G401 (cell line): ENCODE measurements at places on chromosomes 1 and 21. TPM values are rescaled to one million over a fixed set of nuclear protein-coding genes. Genes with fewer than 3 reads are reported as not detected.

The FMO2 gene
- 0.14 and 0.25 TPM in 2 replicates for total RNA-seq

The CHI3L2 gene
- not detected in 2 replicates for total RNA-seq

DNA sequence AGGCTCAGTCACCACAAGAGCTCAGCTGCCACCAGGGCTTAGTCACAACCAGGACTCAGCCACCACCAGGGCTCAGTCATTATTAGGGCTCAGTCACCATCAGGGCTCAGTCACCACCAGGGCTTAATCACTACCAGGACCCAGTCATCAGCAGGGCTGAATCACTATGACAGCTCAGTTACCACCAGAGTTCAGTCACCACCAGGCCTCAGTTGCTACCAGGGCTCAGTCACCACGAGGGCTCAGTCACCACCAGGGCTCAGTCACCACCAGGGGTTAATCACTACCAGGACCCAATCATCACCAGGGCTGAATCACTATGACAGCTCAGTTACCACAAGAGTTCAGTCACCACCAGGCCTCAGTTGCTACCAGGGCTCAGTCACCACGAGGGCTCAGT, 196.2 kb downstream of the NPHP4 start:
- DNase-seq: no peak

DNA sequence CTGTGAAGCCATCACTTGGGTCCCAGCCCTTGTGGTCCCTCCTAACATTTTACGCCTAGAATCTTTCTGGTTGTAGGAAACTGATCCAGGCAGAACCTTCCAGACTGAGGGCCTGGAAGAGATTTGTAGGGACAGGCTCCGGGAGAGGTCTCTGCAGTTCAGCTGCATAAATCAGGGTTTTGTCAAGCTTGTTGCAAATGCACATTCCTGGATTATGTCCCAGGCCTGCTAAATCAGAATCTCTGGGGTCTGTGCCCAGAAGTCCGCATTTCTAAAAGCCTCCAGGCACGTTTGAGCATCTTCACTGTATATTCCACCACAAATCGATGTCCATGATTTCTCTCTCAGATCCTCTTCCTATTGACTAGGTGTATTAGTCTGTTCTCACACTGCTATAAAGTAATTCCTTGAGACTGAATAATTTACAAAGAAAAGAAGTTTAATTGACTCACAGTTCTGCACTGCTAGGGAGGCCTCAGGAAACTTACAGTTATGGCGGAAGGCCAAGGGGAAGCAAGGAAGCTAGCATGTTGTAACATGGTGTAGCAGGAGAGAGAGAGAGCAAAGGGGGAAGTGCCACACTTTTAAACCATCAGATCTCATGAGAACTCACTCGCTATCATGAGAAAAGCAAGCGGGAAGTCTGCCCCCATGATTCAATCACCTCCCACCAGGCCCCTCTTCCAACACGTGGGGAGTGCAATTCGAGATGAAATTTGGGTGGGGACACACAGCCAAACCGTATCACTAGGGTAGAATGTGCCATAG, 1.2 kb upstream of the FHAD1 start:
- DNase-seq: no peak

The PRKAA2 gene
- total RNA-seq: not detected in 2 replicates

The BCAR3 gene
- total RNA-seq: 2.3 and 3.3 TPM in 2 replicates

The S100A9 gene
- total RNA-seq: 1.1 and 14.0 TPM in 2 replicates

The FASLG gene
- not detected in 2 replicates for total RNA-seq

- DNase-seq: no peak
Observed at GRCh38 chr1:24745711-24746413, 615 bp downstream of the CLIC4 start.

DNA sequence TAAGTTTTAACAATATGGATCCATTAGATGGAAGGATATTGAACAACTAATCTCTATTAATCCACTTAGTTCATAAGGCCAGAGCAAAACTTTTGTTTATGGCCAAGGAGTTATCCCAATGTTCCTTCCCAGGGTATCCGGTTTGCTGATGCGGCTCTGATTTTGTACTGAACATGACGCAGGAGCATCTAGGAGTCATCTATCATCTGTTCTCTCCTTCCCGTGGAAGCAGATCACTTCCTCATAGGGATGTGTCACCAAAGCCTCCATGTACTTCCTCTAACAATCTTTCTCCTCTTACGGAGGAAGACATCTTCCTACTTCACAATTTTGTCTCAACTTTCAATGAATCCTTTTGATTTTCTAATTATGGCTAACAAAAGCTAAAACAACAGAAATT, 206.6 kb downstream of the APP start:
- DNase-seq: no peak

The FAM167B gene
- total RNA-seq: not detected in 2 replicates

The MPL gene
- not detected in 2 replicates for total RNA-seq

DNA sequence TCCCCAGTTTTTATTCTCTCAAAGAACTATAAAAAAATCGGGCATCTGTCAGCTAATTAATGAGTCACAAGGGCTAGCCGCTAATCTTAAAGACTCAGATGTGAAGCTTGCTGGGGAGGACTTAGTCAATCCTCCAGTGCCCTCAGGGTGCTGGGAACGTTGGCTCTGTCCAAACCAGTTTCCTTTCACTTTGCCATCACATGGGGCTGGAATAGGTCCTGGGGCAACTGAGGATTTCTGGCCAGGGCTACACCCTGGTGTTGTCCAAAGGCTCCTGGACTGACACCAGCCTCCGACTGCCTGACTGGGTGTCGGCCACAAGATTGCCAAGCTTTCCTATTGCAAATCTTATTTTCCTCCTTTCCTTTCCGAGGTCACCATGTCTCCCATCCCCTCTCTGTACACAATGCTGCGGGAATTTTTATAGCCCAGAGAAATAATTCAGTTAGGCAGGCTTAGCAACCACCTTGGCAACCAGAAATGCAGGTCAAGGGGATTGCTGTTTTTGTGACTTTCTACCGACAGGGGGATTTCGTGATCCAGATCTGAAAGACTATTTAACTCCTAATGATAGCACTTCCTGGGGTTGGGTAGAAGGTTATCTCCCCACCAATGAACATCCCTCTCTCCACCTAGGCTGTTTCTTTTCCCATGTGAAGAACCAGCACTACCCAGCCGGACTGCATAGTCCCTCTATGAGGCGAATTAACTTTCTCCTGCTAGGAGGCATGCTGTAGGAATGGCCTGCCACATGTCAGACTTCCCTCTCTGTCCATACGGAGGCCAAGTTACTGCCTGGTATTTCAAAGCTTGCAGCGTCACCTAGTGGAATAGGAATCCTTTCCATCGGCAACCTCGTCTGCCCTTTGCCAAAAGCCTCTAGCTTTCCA, 29.9 kb upstream of the CTBS start:
- no peak for DNase-seq

The RNU1-2 gene
- total RNA-seq: not detected in 2 replicates

GRCh38 chr21:45574081-45574501, 31.9 kb upstream of the SLC19A1 start:
- no peak for DNase-seq

DNA sequence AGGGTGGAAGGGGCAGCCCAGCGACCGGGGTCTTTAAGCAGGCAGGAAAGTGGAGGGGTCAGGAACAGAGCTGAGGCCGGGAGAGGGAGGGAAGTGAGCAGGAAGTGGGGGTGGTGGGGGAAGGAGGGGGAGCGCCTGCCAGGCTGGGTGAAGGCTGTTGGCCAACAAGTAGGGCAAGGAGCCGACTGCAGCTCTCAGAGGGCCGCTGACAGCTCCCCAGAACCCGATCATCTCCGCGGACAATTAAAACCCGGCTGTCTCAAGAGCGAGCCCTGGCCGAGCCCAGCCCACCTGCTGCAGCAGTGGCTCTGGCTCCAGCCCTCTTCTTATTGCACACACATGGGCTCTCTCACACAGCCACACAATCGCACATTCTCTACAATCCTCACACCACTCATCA, 51.6 kb downstream of the GRIK3 start:
- peak; percentile 49 for DNase-seq

DNA sequence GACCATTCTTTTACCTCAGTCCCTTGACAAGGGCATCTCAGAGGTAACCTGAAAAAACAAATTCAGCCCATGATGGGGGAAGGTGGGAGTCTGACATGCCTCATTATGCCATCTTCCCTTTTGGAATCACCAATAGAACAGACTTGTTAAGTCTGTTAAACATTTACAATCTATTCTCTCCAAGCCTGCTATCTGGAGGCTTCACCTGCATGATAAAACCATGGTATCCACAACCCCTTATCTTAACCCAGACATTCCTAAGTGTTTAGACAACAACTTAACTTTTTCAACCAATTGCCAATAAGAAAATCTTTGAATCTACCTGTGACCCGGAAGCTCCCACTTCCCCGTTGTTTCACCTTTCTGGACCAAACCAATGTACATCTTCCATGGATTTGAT, 233.0 kb upstream of the CACYBP start:
- no peak for DNase-seq

DNA sequence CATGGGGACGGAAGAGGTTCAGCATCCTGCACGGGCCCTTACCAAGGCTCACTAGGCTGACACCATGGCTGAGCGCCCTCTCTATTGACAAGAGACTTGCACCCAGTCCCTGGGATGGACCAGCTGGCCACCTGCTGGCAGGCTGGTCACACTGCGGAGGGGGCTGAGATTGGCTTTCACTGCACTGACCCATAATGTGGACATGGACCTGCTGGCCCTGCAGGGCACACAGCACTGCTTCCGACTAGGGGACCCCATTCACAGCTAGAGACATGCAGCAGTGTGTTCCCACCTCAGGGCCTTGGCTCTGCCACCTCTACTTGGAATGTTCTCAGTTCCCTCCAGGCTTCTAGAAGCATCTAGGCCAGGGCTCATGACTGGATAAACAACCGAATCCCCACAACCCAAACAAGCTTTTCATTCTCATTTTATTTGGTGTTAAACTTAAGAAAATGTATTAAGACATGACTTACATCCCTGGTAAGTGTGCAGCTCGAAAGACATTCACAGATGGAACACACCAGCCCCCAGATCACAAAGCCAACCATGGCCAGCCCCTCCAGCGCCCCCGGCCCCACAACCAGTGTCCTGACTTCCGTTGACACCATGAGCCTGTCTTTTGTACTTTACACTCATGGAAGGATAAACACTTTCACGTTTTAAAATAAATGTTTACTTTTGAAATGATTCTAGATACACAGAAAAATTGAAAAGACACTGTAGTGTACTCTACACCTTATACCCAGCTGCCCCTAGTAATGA, 9.3 kb upstream of the SRARP start:
- no peak for DNase-seq

- no peak for DNase-seq
Observed at GRCh38 chr1:217240656-217241055, 390.2 kb downstream of the GPATCH2 start.

GRCh38 chr21:46002841-46003574, 21.4 kb downstream of the COL6A1 start:
- DNase-seq: no peak

DNA sequence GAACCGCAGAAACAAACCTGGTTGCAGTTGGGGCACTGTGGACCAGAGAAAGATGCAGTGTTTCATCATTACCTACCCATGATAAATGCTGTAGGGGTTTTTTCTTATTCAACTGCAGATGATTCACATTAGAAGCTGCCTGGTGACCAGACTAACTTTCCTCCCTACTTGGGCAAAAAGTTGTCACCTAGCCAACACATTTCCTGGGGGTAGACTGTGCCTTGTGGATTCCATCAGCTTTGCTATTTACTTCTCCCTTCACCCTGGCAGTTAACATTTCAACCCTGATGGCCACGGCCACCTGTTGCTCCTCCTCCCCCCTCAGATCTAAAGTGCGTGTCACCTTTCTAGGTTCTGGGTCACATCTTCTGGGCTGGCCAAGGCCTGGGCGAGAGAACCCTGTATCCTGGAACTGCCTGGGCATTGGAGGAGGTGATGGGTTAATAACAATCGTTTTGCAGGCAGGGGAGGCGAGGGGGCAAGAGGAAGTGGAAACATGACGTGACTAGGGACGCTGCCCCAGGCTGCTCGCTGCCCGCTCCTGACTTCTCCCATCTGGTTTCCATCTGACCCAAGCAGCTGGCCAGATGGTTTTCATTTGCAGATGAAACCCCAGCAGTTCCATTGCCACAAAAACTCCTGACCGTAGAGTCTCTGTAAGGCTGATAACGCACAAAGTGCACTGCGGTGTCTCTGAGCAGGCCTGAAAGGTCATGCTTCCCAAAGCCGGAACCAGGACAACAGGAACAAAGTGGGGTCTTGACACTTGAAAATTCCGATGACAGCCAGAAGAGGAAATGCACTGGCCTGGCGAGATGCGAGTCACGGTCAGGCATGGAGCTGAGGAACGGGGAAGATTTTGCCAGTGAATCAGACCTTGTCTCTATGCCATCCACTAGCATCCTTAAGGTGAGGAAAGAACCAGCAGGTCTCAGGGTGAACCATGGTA, 36.6 kb downstream of the CAPZB start:
- no peak for DNase-seq

GRCh38 chr1:114517348-114517747, 6.3 kb upstream of the TRIM33 start:
- no peak for DNase-seq

The GNPAT gene
- total RNA-seq: 77.1 and 81.0 TPM in 2 replicates

- no peak for DNase-seq
Observed at GRCh38 chr1:231050395-231050794, 10.3 kb upstream of the FAM89A start.

GRCh38 chr1:53087332-53088285, 25.6 kb downstream of the PODN start:
- DNase-seq: no peak

The FNDC5 gene
- total RNA-seq: 39.4 and 56.4 TPM in 2 replicates

The SPRR2A gene
- not detected in 2 replicates for total RNA-seq

DNA sequence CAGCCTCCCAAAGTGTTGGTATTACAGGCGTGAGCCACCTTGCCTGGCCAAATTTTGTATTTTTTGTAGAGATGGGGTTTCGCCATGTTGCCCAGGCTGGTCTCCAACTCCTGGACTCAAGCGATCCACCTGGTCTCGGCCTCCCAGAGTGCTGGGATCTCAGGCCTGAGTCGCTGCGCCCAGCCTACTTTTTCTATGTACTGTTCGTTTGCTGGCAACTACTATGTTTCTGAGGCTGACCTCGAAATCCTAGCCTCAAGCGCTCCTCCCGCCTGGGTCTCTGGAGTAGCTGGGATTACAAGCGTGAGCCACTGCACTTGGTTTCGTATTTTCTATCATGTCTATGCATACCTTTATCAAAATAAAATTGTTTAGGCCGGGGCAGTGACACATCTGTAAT, 675 bp upstream of the TEKT2 start:
- no peak for DNase-seq

- DNase-seq: no peak
Observed at GRCh38 chr1:178472531-178472930, 24.2 kb downstream of the CLEC20A start.

DNA sequence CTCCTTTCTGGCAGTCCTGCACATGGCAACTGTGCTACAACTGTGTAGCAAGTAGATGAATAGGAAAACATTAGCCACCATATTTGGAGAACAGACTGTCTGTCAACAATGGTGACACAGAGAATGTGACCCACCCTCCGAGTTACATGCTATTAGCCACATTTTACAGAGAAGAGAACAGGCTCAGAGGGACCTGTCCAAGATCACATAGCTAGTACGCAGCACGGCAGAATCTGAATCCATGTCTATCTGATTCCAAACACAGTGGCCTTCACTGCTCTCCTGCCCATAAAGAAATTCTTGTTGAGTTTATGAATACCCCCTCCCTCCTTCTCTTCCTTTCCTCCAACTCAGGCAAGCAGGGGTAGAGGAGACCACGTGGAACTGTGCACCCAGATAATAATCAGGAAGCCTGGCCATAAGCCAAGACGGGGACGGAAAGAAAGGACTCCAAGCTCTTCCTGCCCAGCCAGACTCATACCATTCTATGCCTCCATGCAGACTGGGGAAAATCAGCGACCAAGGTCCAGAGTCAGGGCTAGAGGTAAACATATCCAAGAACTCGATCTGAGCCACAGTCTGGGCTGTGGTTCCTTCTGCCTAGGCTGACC, 78.8 kb downstream of the TRABD2B start:
- DNase-seq: no peak

GRCh38 chr1:24216276-24217074, 29.4 kb upstream of the IFNLR1 start:
- peak; percentile 91 for DNase-seq
